ENCODE measurements at places on chromosomes 4 and X.
A peak's percentile ranks its signal among the peaks of the same experiment; 100 is the strongest.

DNA sequence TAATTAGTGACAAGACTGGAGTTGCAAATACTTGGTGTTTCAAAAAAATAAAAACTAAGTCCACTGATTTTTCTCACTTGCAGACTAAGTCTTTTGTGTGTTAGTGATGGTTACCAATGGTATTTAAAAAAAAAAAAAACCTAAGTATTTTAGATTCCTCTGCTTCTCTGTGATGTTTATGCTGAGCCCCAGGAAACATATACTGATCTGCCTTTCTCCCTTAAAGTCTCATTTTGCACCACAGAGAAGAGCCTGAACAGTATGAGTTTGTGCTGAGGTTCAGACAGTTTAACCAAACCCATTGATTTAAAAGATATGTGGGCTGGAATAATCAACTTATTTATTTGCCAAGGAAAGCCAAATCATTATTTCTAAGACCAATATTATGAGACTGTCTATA lies 1305.0 kb downstream of the PCDH18 start:
- no peak for DNase-seq

DNA sequence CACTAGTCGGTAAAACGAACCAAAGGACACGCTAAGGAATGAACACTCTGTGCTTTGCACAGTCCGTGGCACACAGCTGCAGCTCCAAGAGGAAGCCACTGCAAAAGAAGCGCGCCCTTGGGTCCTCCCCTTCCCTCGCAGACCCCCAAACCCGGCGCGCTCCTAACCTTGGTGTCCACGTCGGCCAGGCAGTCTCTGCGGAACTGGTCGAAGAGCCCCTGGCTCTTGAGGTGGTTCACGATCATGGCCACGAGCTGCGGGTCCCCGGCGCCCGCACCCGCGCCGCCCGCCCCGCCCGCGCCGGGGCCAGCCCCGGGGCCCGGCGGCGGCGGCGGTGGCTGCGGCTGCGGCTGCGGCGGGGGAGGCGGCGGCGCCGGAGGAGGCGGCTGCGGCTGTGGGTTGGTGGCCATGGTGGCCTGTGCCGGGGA lies 333 bp downstream of the BOD1L1 start:
- DNase-seq, result no peak

- peak; percentile 3 for DNase-seq
These were observed 43.2 kb upstream of the TMSB15B start for GRCh38 chrX:103919270-103919637.

- DNase-seq, result no peak
These were observed 38.8 kb downstream of the SEC31A start for GRCh38 chr4:82851885-82852750.

DNA sequence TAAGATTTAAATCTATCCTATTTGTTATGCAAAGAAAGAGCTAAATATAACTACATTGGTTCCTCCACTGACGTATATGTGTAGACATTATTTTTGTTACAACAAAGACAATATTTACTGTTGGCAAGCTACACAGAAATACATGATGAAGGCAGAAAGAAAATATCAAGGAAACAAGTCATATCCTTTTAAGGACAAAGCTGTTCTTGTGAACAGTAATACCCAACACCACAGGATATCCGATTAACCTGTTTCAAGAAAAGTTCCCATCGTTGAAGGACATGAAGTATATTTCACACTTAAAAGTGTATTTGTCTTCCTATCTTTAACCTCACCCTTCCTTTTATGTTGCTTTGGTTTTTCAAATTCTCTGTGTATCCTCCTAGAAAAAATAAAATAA lies 235.8 kb upstream of the AADAT start:
- no peak for DNase-seq

- DNase-seq, result no peak
These were observed 84.7 kb downstream of the NCAPG start for GRCh38 chr4:17895481-17895880.

GRCh38 chrX:71954458-71954857 lies 43.8 kb downstream of the NHSL2 start:
- no peak for DNase-seq

DNA sequence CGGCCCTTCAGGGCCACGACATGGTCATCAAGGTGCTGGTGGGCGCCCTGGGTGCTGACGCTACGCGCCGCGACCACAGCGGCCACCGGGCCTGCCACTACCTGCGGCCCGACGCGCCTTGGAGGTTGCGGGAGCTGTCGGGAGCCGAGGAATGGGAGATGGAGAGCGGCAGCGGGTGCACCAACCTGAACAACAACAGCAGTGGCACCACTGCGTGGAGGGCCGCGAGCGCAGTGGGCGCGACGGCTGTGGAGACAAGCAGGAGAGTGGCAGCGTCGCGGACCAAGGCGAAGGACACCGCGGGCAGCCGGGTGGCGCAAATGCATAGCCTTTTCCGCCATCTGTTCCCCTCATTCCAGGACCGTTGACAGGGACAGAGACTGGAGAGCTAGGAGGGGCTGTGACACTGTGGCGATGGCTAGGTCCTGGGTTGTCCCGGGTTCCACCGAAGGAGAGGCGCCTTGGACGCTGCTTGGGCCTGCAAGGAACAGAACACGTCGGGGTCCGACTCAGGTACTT lies 919 bp downstream of the SOWAHD start:
- DNase-seq, result no peak

- no peak for DNase-seq
These were observed 26.1 kb downstream of the ARHGEF6 start for GRCh38 chrX:136754651-136755050.

- DNase-seq, result no peak
These were observed 8.5 kb downstream of the PCDH10 start for GRCh38 chr4:133157460-133158160.

GRCh38 chr4:107736924-107737448 lies 17.0 kb upstream of the PAPSS1 start:
- peak; percentile 24 for DNase-seq

- DNase-seq, result no peak
These were observed 56.5 kb upstream of the PPARGC1A start for GRCh38 chr4:23946299-23946698.

GRCh38 chr4:164615964-164616363 lies 138.0 kb upstream of the SMIM31 start:
- no peak for DNase-seq

DNA sequence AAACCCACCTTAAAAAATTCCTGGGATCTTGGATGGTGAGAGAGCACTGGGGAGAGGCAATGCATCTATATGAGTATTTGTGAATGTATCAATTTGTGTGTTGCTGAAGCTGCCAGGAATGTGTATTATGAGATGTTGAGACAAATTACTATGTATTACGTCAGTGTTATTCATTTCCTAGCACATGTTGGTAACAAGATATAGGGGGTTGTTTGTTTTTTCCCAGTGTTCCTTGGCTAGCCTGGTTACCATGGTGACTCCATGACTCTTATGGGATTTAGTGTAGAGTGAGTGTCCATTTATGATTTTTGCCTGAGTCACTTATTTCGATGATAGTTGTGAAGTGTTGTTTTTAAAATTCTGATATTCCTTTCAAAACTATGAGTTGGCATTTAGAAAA lies 65.6 kb downstream of the RAB40A start:
- DNase-seq, result no peak

GRCh38 chr4:174189392-174190015 lies 94.0 kb downstream of the FBXO8 start:
- no peak for DNase-seq

DNA sequence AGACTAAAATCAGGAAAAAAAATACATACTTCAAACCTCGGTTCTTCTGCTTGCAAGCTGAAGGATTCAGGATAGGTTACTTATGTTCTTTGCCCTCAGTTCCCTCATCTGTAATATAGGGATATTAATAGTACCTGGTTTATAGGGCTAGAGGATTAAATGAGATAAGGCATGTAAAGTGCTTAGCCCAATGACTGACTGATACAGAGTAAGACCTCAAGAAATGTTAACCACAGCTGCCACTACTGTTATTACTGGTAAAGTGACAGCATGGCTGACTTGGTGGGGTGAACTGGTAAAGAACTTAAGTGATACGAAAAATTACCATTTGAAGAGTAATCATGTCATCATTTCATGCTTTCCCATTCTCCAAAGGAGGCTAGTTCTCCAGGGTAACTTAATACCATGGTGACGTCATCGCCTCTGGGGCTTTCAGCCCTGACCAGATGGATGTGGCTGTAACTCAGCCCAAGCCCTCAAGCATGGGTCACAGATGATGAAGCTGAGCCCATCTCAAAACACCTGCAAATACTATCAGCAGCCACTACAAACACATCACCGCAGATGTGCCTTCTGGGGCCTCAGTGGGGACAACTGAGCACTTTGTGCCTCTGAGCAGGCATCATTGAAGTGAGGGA lies 44.5 kb upstream of the SCML1 start:
- DNase-seq, result no peak

GRCh38 chr4:80112236-80112635 lies 39.2 kb upstream of the ANTXR2 start:
- no peak for DNase-seq

DNA sequence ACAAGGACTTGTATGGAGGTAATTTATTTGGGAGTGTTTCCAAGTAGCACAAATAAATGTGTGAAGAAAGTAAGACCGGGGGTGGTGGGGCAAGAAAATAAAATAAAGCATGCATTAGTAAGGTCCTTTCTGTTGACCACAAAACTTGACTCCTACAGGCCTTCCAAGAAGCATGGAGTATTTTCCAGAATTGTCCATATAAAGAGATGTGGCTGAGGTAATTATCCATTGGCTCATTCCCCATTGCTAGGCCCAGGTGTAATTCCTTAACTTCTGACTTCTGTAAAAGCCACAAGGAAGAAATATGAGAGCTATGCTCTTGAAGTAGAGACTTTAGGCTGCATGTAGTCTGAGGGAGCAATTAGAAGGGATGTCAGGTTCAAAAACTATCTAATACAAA lies 430.5 kb upstream of the PABPC4L start:
- DNase-seq, result no peak

GRCh38 chr4:73988061-73988460 lies at the start of gene PPBP:
Gene PPBP, minus strand, starts transcription at chr4:73988190. Its CDS starts 87 bp downstream, at chr4:73988103.
- no peak for DNase-seq

DNA sequence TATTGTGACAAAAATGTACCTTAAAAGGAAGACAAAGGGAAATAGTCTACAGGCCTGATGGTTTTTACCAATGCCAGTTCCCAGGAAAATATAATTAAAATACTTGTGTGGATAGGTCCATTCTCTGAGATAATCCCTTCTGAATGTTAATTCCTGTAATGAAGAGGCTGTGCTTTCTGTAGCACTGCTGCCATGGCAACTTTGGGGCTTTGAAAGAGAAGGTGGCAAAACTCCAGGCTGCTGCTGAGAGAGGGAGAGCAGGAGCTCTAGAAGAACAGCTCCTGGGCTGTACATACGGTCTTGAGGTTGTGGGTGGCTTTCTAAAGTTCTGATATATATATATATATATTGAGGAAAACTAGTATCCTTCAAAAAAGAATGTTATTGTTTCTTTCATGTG lies 125.4 kb downstream of the PDLIM5 start:
- DNase-seq, result no peak

DNA sequence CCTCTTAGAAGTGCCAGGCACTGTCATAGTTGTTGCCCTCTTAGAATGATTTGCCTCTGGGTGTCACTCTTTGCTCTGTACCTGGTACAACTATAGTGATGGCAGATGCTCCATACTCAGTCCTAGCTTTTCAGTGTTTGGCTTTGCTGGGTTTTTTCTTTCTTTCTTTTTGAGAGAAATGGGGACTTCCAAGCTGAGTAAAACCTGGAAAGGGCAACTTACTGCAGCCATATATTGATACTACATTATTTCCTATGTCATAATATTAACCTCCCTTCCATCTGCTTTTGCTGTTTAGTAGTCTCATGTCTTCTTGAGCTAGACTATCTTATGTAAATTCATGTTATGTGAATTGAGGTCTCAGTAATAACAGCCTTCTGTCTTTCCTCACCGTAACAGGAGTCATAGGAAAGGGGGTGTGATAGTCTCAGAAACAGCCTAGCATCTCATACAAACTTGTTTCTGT lies 49.0 kb downstream of the NIPAL1 start:
- DNase-seq, result no peak

GRCh38 chrX:154056770-154057241 lies 37.1 kb upstream of the IRAK1 start:
- DNase-seq, result no peak

DNA sequence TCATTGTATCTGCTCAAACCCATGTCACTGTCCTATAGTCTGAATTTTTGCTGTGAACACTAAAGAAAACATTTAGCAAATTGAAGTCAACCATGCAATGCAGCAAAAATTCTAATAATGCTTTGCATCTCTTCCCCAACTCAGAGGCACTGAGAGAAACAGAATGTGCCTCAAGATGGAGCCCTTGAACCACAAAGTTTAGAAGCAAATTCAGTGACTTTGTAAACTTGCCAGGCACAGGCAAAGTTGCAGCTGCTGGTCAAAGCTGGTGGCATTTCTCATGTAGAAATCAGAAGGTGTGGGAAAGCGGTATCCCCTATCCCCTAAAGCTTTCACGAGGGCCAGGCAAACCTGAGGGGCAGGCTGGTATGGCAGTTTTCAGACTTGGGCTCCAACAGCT lies 121.7 kb upstream of the DIPK2B start:
- no peak for DNase-seq

- DNase-seq, result no peak
These were observed 33.5 kb downstream of the NAT8L start for GRCh38 chr4:2092669-2093053.

- DNase-seq, result no peak
These were observed 4.3 kb upstream of the CCNQ start for GRCh38 chrX:153603131-153603656.

- DNase-seq, result no peak
These were observed 9.3 kb upstream of the NAT8L start for GRCh38 chr4:2049811-2050210.

GRCh38 chr4:23999714-24000469 lies 110.0 kb upstream of the PPARGC1A start:
- no peak for DNase-seq

DNA sequence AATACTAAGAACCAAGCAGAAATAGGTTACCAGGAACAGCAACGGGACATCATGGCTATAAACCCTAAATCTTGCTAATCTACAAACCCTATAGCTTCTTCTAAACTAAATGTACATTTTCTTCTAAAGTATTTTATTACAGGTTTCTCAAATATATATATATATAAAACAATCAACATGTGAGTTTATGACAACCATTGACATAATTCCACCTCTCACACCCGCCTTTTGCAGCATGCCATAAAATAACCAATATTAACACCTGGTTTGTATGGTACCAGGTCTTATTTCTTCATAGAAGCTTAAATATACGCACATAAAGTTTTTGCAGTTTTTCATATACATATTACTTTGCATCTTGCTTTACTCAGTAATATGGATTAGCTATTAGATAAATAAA lies 955.3 kb upstream of the LCORL start:
- no peak for DNase-seq

- DNase-seq, result no peak
These were observed 89.3 kb downstream of the MAD2L1 start for GRCh38 chr4:119977076-119977940.

GRCh38 chr4:170652571-170652970 lies 562.8 kb upstream of the AADAT start:
- DNase-seq, result no peak

- no peak for DNase-seq
These were observed 2.9 kb downstream of the HDAC8 start for GRCh38 chrX:72569786-72570185.

- DNase-seq, result no peak
These were observed 12.0 kb downstream of the PLCXD1 start for GRCh38 chrX:292900-293897.

Measured in activated CD4-positive, alpha-beta T cell treated with anti-CD3 and anti-CD28 coated beads, Interleukin-2, amount 50 U/mL, for 1 hour (primary cell).